ENCODE measurements at places on chromosomes 1 and 21.

DNA sequence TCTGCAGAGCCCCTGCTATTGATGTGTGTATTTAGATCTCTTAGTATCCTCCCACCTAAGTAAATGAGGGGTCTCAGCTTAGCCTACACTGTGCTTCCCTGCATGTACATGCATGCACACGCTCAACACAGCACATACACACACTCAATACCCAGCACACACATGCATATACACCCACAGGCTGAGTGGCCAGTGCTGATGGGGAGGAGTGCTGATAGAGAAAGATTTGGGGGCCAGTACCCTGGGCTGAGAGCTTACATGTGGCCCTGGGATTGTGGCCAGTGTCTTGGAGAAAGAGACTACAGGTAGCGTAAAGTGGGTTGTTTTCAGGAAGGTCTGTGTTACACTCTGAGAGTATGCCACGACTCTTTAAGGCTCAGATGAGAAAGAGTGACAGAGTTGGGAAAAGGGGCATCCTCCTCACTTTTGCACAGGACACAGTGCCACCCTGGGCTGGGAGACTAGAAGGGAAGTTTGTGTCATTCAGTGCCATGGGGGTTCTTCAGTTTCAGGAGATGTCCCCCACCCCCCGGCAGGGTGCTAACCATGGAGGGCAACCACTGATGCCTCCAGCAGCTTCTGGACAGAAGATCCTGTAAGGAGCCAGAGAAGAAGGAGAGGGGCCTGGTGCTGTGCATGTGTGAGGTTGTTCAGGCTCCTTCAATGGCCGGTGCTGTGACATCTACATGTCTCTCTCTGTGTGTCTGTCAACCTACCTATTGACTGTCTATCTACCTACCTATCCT is 166.8 kb downstream of the RHOU start:
- no peak for DNase-seq

- DNase-seq = no peak
Measured at GRCh38 chr1:172679000-172679772, 20.3 kb downstream of the FASLG start.

DNA sequence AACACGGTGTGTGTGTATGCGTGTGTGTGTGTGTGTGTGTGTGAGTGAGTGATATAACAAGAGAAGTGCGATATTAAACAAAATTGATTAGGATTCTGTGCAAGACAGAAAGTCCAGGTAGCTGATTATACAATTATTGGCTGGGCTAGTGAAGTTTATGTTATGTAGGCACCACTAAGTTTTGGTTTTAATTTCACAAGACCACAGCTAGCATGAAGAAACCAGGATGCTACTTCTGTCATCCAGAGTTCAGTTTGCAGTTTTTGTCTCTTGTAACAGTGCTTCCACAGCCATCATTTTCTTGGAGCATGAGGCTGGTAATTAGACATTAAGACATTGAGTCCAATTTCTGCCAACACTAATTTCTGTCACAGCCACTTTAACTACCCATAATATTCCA is 1590.2 kb upstream of the B3GALT2 start:
- DNase-seq = no peak

GRCh38 chr1:104629589-104629988 is 879.9 kb downstream of the AMY1C start:
- DNase-seq = no peak

DNA sequence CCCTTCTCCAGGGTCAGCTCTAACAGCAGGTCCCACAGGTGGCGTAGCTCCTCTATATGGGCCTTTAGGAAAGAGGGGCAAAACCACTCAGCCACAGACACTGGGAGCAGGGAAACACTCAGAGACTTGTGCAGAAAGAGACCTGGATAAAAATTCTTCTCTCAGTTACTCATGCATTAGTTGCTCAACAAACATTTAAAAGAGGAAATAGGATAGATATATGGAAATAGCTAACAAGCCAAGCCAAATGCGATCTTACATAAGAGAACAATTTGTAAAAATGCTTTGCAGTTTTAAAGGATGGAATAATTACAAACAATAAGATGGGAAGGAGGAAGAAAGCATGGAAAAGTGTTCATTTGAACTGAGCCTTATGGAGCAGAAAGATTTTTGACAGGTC is 4.9 kb downstream of the SPTA1 start:
- no peak for DNase-seq

DNA sequence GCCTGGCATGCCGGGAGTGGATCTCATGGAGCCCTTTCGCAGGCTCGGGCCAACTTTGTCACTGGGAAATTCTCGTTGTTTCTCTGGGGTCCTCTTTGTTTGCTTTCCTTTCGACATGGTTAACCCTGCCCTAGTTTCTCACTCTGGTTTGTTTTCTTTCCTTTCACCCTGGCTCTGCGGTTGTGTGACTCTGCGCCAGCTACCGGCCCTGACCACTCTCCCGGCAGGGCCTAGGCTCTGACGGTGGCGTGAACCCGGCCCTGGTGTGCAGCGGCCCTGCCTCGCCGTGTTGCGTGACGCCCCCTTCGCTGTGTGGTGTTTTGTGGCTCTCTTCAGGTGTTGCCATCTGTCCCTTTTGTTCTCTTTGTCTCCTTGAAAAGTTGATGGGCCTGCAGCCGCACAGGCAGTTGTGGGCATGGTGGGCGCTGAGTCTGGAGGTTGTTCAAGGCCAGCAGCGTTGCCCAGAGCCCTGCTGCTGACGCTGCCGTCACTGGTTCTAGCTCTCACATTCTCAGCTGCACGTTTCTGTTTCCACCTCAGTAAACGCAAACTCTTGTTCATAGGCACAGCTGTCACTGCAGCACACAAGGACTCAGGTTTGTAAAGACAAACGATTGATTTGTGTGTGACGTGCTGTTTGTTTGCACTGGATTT is 64.6 kb upstream of the DIP2A start:
- DNase-seq = no peak

DNA sequence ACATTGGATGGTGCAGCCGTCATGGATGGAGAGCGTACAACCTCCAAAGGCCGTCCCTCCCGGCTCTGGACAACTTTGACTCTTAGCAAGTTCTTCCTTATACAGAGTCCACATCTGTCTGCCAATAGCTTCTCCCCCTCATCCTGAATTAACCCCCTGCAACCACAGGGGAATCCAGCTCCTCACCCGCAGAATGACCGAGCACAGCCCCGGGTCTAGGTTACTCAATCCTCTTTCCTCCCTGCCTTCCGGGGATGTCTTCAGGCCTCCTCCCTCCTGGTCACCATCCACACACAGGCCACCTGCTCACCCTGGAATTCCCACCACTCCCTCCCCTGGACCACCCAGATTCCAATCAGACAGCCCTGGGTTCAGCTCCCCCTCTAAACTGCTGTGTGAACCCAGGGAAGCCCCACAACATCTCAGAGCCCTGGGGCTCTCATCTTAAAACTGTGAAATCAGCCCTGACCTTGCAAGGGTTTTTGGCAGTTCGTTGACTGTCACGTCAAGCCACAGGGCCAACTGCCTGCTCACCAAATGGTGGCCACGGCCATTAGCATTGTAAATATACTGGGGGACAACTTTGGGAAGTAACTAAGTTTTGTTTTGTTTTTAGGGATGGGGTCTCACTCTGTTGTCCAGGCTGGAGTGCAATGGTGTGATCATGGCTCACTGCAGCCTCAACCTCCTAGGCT is 54.2 kb downstream of the HSPG2 start:
- no peak for DNase-seq

DNA sequence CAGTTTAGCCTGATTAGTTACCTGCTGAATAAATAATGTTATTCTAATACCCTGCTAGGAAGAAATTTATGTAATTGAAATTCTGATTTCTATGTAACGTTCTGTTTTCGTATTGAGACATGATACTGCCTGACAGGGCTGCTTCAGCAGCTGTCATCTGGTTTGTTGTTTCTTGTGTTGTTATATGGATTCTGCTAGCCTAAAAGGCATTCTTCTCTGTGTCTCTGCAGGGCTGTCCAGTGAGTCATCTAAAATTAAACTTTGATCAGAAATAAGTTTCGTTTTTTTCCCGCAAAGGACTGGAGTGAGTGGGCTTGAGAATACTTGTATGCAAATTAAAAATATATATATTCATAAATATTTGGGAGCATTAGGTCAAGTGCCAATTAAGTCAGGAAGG is 93.0 kb downstream of the DYRK1A start:
- DNase-seq = no peak

Measured in naive thymus-derived CD8-positive, alpha-beta T cell (primary cell).